ENCODE measurements at places on chromosomes 7 and 10. TPM values are rescaled to one million over a fixed set of nuclear protein-coding genes. Genes with fewer than 3 reads are reported as not detected.

The LMOD2 gene
- total RNA-seq: not detected

The PAPOLB gene
- not detected for total RNA-seq

The KIAA1217 gene
- total RNA-seq: 61.2 TPM

The WIPF3 gene
- 1.6 TPM for total RNA-seq

The PHYHIPL gene
- 0.30 TPM for total RNA-seq

The MSRB2 gene
- total RNA-seq: 29.2 TPM

The OR2A42 gene
- total RNA-seq: not detected

The SFMBT2 gene
- total RNA-seq: 3.5 TPM

The FGL2 gene
- 6.4 TPM for total RNA-seq

The GJD4 gene
- total RNA-seq: not detected

The LRIT1 gene
- total RNA-seq: not detected

The PARP12 gene
- 39.2 TPM for total RNA-seq

- no peak for DNase-seq
These were observed 9.7 kb downstream of the STAMBPL1 start for GRCh38 chr10:88889559-88890337.

DNA sequence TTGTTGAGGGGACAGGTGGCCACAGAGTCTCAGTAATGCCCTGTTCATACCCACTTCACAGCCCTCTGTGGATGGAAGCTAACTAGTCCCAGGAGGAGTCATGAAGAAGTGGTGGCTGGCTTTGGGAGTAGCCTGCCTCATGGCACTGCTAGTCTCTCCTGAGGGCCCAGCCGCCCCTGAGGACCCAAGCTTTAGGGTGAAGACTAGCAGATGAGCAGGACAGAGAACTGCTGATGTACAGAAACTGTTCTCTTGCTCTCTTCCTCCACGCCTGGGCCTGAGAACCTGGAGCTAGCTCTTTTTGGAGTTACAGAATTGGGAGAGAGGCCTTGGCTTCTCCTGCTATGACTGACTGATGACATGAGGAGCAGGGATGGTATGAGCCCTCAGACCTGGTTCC is 99.2 kb downstream of the RAMP3 start:
- no peak for DNase-seq

DNA sequence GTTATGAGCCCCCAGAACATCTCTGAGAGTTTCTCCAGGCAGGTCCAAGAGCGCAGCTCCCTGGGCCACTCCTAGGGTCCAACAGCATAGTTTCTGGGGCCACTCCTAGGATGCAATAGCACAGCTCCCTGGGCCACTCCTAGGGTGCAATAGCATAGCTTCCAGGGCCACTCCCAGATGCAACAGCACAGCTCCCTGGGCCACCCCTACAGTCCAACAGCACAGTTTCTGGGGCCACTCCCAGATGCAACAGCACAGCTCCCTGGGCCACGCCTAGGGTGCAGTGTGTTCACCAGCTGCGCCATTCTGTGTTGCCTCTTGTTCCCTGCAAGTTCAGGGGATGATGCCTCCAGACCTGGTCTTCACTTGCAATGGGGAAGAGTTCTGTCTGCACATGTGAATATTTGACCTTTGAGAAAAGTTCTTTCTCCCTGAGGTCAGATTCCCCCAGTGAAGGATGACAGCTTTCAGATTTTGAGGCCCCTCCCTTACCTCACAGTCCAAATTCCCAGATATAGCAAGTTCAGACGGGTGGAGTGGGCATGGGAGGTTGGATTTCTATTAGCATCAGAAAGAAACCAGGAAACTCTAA is 43.0 kb upstream of the LEP start:
- DNase-seq: no peak

- DNase-seq: no peak
These were observed 109.1 kb downstream of the C10orf90 start for GRCh38 chr10:126561294-126561920.

DNA sequence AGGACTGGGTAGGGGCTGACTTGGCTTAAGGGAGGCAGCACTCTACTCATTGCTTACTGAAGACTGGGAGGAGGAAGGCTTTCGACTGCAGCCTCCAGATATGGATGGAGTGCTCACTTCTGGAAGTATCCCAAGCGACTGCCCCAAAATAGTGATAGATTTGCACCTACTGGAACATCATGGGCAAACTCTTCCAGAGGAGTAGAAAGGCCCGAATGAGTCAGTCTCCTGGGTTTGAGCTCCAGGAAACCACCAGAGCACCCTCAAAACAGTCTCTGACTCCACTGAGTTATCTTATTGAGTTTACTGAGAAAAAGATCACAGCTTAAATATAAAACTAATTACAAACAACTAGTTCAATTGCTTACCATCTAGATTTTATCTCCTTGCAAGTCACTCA is 37.2 kb upstream of the PDLIM1 start:
- DNase-seq: no peak

- DNase-seq: no peak
These were observed 30.6 kb upstream of the WDFY4 start for GRCh38 chr10:48653944-48654698.

DNA sequence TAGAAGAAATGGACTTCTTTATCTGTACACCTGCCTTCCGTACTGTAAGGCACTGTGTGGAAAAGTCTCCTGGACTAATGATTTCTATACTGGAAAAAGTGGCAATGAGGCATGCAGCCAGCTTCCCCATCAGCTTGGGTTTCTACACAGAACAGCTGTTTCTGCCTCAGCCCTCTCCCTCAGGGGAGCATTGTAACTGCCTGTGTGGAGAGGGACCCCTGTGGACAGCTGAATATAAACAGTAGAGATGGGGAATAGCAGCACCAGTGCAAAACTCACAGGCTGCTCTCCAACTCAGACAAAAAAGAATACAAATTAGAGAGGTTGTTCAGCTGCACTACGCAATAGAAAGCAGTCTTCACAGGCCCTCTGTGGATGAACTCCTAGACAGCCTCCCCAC is 451.3 kb upstream of the MBL2 start:
- no peak for DNase-seq

GRCh38 chr10:113718969-113719822 is 32.3 kb upstream of the PLEKHS1 start:
- peak; percentile 85 for DNase-seq

GRCh38 chr10:48568546-48568945 is 36.3 kb downstream of the ARHGAP22 start:
- no peak for DNase-seq

DNA sequence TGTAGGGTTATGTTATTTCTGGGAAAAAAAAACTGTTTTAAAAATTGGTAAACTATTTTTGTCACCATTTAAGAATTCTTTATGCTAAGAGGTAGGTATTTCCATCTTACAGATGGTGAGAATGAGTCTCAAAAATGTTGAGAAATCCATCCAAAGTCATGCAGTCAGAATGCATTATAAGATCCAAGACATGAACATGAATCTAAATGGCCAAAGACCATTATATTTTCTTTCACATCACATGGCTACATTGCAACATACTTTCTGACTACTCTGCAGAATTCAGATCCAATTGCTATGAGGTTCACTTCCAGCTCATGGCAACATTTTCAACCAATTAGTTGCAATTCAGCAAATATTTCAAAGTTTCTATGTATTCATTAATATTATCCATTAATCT is 181.2 kb downstream of the TWIST1 start:
- no peak for DNase-seq

GRCh38 chr10:114432566-114433093 is 28.3 kb upstream of the AFAP1L2 start:
- DNase-seq: no peak

DNA sequence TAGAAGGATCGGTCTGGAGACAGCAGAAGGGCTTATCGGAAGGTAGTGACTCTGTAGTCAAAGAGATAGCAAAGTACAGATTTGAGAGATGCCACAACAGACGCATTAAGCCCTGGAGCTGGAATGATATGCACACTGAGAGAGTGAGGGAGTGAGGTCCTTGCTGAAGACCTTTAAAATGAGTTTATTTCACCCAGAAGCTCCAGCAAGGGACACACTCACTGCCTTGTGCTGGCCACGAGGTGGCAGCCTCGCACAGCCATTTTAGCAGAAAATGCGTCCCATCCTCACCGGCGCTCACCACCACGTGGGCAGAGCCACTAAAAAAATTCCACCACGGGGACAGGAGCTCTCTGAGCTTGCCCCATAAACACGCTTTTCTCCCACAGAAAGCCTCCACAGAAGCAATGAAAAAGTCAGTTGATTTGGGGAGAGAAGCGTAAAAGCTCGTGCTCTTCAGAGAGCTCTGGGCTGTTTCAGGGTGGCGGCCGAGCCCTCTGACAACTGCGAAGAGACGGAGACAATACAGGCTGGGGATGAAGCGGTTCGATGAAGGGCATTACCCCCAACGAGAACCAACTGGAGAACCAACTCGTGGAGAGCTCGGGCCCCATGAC is 163.0 kb upstream of the KLF14 start:
- peak; percentile 85 for DNase-seq

DNA sequence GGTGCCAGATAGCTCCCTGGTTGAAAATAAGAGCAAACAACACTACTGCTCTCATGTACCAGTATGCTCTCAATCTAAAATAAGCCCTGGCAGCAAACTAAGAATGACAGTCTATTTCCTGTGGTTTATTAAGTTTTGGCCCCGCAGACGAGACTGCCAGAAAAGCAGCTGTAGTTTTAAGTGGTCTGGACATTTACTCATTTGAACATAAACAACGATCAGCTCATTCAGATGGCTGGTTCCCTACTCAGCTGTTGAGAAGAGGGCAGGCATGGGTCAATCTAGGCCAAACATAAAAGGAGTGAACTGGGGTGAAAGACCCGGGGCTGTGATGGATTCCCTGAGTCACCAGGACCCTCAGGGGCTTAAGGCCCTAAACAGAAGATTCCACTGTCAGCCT is 4.5 kb downstream of the TRIL start:
- DNase-seq: no peak

- DNase-seq: no peak
These were observed 18.0 kb downstream of the CDCA7L start for GRCh38 chr7:21927693-21928092.

- DNase-seq: no peak
These were observed 197.3 kb downstream of the PHF14 start for GRCh38 chr7:11170863-11171568.

DNA sequence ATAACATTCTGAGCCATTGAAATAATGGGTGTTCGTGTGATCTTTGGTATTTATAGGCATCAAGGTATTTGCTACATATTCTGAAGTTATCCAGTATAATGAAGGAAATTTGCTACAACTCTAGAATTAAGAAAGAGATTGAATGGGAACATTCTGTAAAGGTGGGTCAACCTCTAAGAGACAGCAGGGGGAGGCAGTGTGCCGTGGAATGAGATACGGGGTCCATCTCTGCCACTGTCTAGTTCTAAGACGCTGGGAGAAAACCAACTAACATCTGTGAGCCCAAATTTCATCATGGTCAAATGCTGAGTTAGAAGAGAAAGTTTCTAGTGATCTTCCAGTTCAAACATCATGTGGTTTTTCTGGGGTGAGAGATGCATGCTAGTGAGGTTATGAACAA is 368.9 kb downstream of the SORCS1 start:
- peak; percentile 22 for DNase-seq

DNA sequence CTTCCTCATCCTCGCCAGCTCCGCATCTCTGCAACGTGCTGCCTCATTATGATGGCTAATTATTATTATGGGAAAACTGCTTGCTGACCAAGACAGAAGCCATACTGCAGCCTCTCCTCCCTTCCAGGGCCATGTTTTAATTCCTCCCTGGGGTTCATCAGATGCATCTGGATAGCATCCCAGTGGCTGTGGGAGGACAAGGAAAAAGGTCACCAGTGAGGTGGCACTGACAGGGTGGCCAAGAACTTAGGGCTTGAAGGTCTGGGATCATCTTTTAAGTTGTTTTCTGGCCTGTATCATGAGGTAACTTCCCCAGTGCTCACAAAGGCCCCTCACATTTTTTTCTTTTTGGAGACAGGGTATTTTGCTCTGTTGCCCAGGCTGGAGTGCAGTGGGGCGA is 39.6 kb downstream of the KCNH2 start:
- no peak for DNase-seq

GRCh38 chr7:12709726-12710502 is 22.5 kb downstream of the ARL4A start:
- no peak for DNase-seq

DNA sequence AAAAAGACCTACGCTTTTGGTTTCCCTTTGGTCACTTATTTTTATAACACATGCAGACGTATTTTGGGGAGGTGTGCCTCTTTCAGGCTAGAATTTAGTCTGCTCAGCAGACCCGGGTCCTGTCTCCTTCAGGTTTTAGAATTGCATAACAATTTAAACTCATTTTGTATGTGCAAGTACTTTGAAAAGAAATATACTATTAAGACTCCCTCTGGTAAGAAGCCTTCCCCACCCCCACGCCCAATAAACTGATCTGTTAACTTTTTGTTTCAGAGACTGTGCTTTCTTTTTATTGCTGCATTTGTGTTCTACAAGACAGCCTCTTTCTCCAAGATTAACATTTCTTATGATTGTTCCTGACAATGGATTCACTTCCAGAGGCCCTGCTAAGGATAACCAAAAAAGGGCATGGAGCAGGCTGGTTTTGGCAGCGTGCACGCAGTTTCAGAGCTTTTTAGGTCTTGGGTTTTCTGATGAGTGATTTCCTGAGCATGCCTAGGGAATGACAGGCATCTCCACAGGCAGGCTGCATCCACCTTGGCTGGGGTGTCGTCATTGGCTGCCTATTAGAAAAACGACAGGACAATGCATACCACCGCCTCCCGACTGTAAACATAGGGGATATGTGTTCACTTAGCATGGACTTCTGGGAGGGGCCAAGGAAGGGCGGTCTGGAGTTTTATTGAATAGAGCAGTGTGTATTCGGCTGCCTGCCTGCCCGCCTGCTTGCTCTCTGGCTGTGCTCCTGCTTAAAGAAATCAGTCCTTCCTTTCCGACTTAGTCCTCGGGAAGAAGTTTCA is at the start of gene CALD1:
CALD1 (plus strand) TSS at position 694 of the 800 bp plus-strand sequence. CDS start 88,100 bp downstream, outside the sequence.
- DNase-seq: peak; percentile 57

GRCh38 chr7:132738254-132738653 is 162.0 kb upstream of the PLXNA4 start:
- no peak for DNase-seq

DNA sequence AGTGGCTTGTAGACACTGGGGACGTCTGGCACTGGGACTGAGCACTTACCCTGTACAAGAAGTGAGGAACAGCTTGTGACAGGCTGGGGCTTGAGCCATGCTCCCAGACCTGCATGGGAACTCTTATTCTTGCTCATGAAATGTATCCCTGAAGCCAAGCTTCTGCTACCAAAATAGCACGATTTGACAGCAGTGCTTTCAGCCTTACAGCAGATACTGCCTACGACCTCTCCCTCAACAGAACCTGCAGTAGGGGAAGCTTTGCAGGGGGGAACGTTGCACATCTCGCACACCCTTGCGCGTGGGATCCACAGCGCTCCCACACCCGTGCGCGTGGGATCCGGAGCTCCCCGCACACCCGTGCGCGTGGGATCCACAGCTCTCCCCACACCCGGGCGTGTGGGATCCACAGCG is 88.0 kb downstream of the CREM start:
- DNase-seq: no peak

- no peak for DNase-seq
These were observed 52.8 kb upstream of the ZPBP start for GRCh38 chr7:50145801-50146338.

- DNase-seq: no peak
These were observed 14.7 kb upstream of the SERPINE1 start for GRCh38 chr7:101112233-101112632.
